ACHN (cell line): ENCODE measurements at places on chromosomes 7 and 10.
A peak's percentile ranks its signal among the peaks of the same experiment; 100 is the strongest.

GRCh38 chr10:72013202-72013945 lies 49.2 kb downstream of the CHST3 start:
- DNase-seq, result no peak

GRCh38 chr7:155864991-155865690 lies 52.9 kb upstream of the SHH start:
- DNase-seq, result no peak

- peak; percentile 34 for DNase-seq
These were observed 238.5 kb upstream of the MAGI2 start for GRCh38 chr7:79692015-79692414.

DNA sequence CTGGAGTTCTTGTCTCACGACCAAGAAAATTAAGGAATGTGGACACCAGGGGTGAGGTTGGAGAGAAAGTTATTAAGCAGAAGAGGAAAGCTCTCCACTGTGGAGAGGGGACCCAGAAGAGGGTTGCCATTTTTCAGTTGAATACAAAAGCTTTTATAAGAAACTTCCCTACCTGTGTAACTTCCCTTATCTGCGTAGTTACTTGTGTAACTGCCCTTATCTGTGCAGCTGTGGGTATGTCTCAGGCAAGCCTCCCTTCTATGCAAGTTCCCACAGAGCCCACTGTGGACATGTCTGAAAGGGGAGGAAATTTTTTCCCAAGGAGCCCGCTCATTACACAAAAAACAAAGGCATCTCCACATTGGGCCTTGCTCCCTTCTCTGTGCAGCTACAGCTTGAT lies 94.9 kb downstream of the SVOPL start:
- no peak for DNase-seq

DNA sequence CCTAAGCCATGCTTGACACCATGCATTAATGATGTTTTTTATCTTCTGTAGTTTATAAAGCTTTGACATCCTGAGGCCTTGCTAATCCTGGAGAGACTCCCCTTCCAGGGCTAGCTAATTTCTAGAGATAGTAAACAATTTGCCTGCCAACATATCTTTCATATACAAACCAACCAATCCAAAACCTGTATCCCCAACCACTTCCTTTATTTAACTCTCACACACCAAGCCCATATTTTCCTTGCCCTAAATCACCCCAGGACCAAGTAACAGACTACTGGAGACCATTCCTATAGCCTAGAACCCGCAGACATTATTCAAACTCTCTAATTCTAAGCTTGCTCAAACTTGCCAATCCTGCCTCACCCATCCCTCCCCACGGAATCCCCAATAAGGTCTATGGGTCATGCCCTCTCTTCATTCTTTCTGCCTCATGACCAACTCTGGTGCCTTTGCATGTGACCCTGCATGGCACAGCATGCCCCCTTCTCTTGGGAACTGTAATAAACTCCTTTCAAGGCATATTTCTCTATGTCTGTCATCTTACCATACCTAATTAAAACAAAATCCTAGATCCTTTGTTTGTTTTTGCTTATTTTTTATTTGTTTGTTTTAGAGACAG lies 116.6 kb upstream of the CACUL1 start:
- no peak for DNase-seq

GRCh38 chr7:129774359-129774758 lies 162.8 kb downstream of the NRF1 start:
- DNase-seq, result no peak

DNA sequence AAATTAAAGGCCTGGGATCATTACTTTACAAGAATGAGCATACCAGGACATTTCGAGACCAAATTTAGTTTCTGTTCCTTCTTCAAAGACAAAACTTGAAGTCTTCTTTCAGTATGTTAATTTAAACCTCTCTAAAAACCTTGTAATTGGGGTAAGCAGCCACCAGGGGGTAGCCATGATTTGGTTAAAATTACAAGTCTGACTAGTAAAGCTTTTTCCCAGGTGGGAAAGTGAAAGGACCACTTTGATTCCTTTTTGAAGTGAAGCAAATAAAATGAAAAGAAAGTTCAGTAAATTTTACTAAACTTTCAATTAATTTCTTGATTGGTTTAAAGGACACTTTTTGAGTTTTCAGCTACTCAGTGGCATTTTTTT lies 294.3 kb downstream of the BBS9 start:
- peak; percentile 54 for DNase-seq

GRCh38 chr10:101329341-101330032 lies 24.5 kb upstream of the BTRC start:
- DNase-seq, result no peak
